ENCODE measurements at places on chromosomes 11 and 22.

GRCh38 chr11:77052518-77052917 lies 14.3 kb upstream of the CAPN5 start:
- no peak for DNase-seq

GRCh38 chr11:30392221-30392784 lies 69.4 kb downstream of the ARL14EP start:
- DNase-seq: no peak

- DNase-seq: no peak
Measured at GRCh38 chr11:107695446-107695845, 16.4 kb downstream of the SLN start.

GRCh38 chr22:29797351-29797750 lies 30.2 kb downstream of the UQCR10 start:
- no peak for DNase-seq

- no peak for DNase-seq
Measured at GRCh38 chr11:76604626-76605241, 65.8 kb downstream of the LRRC32 start.

DNA sequence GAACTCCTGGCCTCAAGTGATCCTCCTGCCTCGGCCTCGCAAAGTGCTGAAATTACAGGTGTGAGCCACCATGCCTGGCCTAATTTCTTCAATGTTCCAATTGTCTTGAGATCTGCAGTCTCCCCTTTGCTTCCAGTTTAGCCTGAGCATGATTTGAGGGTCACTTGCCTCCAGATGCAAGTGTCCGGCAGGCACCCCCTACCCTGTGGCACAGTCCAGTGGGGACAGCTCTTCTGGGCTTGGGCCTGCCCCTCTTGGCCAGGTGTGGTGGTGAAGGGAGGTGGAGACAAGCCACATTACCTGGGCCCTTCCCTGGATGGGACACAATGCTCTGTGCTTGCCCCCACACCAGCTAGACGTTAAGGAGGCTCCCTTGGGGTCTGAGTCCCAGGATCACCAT lies 21.3 kb upstream of the CACNG2 start:
- no peak for DNase-seq

GRCh38 chr22:19679522-19680101 lies 34.7 kb upstream of the SEPTIN5 start:
- no peak for DNase-seq

- no peak for DNase-seq
Measured at GRCh38 chr11:12216671-12217374, 106.4 kb downstream of the MICAL2 start.

DNA sequence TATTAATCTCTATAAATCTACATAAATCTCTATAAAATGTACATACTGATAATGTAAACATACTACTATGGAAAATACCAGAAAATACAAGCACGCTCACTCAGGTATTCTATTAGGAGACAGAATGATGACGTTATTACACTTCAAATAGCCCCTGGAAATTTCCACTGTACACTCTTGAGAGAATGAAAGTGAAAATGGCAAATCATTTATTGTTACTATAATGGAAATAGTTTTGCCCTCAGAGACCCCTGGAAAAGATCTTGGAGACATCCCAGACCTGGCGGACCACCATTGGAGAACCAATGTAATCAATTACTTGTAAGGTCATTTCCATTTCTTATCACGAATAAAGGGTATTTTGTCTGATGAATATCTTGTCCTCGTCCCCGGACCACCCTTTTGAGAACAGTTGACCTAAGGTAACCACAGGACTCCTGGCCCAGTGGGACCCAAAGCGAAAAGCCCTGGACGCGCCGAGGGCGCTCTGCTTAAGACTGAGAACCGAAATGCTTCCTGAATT lies 509 bp upstream of the PRRG4 start:
- no peak for DNase-seq

GRCh38 chr11:110340436-110340835 lies 44.0 kb upstream of the RDX start:
- DNase-seq: no peak

DNA sequence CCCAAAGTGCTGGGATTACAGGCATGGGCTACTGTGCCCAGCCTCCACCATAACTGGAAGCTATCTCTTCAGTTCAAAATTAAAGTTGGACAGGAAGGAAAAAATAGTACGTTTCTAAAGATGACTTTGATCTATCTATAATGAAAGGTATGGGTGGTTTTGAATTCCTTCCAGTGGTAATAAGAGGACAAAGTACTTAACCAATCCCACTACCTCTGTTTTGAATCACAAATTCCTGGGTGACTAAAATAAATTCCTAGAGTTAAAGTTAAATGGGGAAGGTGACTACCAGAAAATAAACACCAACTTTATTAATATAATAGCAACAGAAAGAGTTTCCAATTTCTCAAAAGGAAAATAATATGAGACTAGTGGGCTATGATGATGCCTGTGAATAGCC lies 9.1 kb downstream of the PHF5A start:
- DNase-seq: no peak

DNA sequence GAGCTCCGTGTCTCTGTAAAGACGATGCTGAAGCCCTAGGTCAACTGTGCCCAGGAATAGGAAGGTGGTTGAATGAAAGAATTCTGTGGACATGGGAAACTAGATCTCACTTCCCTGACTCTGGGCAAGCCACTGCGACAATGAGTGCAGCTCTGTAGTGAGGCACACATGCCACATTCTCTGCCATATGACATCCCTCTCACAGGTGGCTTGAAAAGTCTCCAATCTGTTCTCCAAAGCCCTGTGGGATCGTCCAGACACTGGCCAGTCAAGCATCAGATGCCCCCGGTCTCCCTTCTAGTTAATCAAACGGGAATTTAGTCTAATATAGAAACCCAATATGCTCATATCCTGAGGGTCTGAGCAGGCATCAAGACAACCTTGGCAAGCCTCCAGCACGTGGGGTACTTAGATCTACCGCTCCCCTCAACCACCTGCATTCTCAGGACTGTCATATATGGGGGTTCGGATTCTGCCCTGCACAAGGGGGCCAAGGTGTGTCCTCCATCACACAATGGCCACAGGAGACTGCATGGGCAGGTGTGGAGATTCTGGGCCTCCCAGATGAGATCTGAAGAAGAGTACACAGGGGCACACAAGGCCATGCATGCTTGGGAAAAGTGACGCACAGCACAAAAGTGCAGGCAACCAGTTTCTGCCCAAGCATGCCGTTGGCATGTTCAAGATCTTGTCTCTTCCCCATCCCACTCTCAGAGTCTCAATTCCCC lies 11.9 kb downstream of the DKK3 start:
- DNase-seq: no peak

DNA sequence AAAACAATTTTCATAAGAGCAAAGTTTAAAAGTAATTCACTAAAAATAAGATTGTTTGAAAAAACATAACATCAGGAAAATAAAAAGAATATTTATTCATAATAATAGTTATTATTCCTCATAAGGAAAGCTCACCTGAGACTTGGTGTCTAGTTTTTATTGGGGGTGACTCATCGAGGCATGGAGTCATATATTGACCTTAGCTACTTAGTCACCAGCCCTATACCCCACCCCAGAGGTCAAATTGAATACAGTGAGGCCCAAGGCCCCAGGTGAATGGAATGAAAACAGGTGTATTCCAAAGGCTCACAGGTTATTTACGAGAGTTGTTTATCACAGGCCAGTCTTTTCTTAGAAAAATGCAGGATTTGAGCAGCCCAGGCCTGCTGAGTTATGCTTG lies 36.9 kb downstream of the CNTF start:
- no peak for DNase-seq

DNA sequence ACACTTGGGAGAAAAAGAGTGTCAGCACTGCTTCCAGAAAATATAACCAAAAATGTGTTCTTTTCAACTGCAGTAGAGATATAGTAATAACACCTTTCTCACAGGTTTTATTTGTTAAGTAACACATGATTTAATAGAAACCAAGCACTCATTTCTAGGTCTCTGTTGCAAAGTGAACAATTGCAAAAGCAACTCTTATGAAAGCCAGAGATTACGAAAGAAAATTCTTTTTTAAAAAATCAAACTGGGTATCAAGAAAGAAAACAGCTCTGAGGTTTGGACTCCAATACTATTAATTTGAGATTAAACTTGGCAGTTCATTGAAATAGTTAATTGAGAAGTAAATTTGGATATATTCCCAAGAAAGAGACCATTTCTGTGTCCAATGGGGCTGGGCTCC lies 9.8 kb upstream of the XKR3 start:
- no peak for DNase-seq

- DNase-seq: no peak
Measured at GRCh38 chr11:74141241-74141695, 29.5 kb downstream of the C2CD3 start.

DNA sequence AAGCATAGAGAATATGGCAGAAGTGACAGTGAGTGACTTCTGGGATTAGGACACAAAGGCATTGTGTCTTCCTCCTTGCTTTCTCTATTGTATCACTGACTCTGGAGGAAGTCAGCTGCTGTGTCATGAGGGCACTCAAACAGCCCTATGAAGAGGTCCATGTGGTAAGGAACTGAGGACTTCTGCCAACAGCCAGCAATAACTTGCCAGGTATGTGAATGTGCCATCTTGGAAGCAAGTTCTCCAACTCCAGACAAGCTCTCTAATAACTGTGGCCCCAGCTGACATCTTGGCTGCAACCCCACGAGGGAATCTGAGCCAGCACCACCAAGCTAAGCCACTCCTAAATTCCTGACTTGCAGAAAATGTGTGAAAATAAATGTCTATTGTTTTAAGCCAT lies 83.6 kb upstream of the ZBED5 start:
- DNase-seq: no peak

DNA sequence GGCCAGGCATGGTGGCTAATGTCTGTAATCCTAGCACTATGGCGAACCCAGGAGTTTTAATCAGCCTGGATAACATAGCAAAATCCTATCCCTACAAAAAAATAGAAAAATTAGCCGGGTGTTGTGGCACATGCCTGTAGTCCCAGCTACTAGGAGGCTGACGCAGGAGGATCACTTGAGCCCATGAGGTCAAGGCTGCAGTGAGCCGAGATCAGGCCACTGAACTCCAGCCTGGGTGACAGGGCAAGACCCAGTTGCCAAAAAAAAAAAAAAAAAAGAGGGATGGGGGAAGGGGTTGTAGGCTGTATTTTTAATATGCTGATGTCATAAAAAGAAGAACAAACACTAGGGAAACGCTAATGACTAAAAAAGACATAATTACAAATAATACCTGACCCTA lies 12.1 kb downstream of the DDX6 start:
- DNase-seq: no peak
